ENCODE measurements at places on chromosomes 12 and 14.

DNA sequence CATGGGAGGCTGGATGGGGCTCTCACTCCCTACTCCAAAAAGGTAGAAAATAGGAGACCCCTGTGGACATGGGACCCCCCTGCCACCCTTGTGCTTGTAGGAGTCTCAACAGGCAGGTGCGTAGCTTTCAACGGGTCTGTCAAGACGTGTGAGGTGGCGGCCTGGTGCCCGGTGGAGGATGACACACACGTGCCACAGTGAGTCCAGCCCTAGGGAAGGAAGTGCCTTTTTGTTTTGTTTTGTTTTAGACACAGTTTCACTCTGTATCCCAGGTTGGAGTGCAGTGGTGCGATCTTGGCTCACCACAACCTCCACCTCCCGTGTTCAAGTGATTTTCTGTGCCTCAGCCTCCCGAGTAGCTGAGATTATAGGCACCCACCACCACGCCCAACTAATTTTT is 12.9 kb downstream of the P2RX4 start:
- DNase-seq, result no peak

DNA sequence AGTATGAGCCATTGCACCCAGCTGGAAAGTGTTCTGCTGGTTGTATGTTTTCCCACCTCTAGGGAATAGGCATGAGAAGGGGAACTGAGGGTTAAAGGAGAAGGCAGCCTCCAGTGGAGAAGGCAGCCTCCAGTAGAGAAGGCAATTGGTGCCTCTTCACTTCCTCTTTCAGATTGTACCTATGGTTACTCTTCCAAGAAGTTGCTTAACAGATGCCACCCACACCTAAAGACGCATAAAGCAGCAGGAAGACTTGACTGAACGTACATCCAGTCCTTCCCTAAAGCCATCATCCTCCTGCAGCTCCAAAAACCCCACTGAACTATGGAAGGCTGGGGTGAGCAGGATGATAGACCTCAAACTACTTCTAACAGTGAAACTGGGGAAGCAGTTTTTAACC is 13.1 kb downstream of the DPF3 start:
- DNase-seq, result no peak

DNA sequence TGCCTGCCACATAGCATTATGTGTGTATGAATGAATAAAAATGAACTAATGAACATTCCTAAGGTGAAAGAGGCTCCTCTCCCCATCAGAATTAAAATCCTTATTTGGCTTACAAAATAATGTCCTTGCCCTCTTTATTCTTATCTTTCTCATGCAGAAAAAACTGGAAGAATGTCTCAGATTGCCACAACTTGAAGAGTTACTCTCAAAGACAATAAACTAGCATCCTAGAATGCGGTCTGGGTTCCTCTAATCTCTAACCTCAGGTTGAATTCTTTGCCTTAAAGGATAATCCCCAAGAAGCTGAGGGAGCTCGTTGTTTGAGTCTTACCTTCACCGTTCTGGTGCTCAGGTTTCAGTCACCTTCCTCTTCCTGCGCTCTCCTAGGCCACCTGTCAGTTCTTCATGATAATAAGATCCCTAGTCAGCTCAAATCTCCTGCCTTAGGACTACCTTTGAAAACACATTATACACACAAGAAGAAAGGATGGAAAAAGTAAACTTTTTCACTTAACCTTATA is 147.1 kb downstream of the PHLDA1 start:
- no peak for DNase-seq

DNA sequence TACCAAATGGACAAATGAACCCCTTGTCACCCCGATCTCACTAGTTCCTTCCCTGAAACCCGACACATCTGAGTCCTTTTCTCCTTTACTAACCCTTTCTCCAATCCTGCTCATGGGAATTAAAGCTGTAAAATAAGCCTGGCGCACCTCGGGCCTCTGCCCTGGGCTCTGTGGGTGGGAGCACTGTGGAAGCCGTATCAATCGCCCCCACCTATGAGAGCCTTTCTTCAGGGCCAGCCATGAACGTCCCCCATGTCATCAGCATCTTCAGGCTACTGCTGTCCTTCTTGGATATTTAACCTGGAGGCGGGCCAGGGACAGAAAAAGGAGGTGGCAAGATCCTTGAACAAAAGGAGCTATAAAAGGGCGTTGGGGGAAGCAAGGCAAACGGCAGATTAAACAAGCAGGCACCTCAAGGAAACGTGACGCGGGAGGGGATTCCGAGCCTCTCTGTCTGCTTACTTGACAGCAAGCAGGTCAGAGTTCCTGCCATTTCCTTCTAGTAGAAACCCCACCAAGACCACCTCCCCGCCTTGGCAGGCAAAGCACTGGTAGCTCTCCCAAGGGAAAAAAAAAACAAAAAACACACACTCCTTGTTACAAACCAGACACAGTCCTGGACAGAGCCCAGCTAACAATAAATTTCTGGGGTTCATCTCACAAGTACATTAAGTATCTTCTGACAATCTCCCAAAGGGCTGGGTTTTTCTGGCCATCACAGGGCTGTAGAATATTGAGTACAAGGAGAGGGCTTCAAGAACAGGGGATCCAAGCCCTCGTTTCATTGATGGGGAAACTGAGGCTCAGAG is 62.9 kb downstream of the DPF3 start:
- no peak for DNase-seq

- no peak for DNase-seq
Observed at GRCh38 chr12:25084816-25085215, 110.1 kb downstream of the DNAI7 start.

DNA sequence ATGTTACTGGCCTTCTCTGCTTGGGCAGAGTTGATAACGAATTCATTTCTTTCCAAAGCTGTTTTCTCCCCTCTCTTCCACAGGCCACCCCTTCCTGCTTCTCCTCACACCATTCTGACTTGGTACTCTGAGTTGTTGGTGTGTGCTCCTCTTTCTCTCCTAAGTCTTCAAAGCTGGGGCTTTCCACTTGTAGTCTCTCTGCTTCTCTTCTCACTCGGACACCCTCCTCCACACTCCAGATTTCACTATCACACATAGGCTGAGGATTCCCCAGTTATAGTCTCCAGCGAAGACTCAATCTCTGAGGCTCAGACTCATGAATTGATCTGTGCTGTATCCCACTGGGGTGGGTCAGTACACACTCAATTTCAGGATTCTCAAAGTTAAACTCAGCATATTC is 201.0 kb downstream of the SSPN start:
- DNase-seq, result no peak

- no peak for DNase-seq
Observed at GRCh38 chr12:27553941-27554340, 29.9 kb downstream of the PPFIBP1 start.

DNA sequence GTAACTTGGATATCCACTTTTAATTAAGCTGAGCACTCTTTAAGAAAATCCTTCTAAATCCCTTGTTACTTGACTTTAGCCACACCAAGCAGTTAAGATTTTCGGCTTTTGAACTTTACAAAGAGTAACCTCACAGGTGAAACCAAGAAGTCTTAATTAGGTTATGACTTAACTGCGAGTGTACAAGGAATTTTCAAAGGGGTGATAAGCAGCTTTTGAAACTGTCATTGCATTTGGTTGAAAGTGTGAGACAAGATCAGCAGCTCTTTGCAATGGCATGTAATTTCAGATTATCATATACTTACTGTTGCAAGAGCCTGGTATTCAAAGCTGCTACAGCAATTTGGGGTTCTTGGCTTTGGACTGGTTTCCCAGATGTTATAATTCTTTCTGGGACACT is 137.5 kb downstream of the TMEM117 start:
- no peak for DNase-seq
